ENCODE measurements at places on chromosomes 3 and 15.

- DNase-seq: no peak
Observed at GRCh38 chr3:174397848-174398247, 461.3 kb upstream of the NAALADL2 start.

GRCh38 chr3:35832140-35832571, 192.8 kb downstream of the ARPP21 start:
- DNase-seq: no peak

GRCh38 chr3:66380200-66380932, 120.5 kb downstream of the LRIG1 start:
- DNase-seq: no peak

- DNase-seq: no peak
Observed at GRCh38 chr15:60619131-60619530, 140.2 kb upstream of the ICE2 start.

GRCh38 chr15:62359416-62359815, 194.3 kb upstream of the C2CD4B start:
- DNase-seq: no peak

GRCh38 chr15:78083687-78084448, 6.4 kb upstream of the TBC1D2B start:
- DNase-seq: no peak

DNA sequence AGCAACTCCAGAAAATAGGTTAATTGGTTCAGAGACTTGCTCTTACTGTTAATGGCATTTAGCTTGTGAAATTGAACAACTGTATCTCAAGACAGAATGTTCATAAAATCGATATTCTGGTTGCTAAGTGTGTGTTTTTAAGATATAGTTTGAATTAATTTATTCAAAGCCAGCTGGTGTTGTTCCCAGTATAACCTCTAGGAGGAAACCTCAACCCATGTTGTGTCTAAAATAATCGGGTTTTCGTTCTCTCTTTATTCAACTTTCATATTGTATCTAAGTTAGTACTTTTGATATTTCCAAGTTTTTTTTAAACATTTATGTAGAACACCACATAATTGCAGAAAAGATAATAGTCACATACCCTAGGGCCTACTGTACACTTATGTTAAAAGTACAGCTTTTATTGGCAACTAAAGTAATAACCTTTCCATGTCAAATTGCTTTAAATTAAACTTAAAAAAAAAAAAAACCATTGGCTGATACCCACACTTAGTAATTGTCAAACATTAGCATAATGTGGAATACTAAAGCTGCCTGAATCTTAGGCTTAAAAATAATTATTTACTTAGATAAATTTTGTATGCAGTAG, 90.9 kb downstream of the SAMMSON start:
- no peak for DNase-seq

DNA sequence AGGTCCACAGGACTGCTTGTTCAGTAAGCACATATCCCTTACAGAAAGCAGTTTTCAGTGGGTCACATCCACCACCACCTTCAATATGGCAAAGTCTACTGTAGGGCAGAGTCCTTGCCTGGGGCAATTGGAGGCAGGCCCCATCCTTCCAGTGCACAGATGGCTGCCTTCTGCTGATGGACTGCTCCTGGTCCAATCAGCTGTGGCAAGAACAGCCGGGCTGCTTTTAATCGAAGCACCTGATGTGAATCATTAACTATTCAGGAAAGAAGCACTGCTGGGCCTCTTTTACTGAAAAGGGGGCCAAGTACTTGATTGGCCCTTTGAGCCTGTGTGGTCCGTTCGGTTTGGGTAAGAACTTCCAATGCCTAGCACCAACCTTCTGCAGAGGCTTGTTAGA, 24.4 kb downstream of the LARS2 start:
- no peak for DNase-seq

- no peak for DNase-seq
Observed at GRCh38 chr3:53353202-53353601, 5.9 kb upstream of the DCP1A start.

DNA sequence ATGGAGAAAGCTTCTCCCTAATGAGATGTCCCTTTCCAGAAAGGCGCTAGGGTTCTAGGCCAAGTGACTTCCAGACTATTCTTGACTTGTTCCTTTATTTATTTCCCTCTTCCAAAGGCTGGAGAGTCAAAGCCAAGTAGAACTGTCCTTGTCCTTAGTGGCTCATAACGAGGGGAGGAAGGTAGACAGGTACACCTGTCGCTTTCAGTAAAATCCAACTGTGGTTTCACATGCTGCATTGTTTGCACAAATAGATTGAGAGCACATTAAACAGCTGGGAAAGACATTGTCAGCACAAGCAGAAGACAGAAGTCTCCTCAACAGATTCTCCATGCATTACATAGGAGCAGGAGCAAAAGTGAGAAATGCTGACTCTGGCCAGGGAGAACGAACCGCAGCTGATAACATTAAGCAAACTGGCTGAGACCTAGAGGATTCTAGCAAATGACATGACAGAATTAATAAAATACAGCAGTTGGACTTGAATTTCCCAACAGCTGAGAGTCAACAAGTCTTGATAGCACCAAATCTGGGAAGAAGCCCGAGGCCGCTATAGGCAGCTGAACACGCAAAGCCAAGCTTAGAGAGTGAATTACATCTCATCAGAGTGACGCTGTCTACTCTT, 227.7 kb downstream of the TLE3 start:
- no peak for DNase-seq

GRCh38 chr3:132555306-132556035, 41.6 kb upstream of the ACKR4 start:
- no peak for DNase-seq

Measured in WERI-Rb-1 (cell line).